CD4-positive, alpha-beta T cell treated with Interleukin-6 at 100 ng/mL for 8 hours (primary cell): ENCODE measurements at places on chromosomes 1 and 21.

GRCh38 chr1:10796029-10796944, at the start of gene CASZ1:
TSS of gene CASZ1 (minus strand) at chr1:10796646. CDS start at chr1:10693889, 102,757 bp downstream.
- no peak for DNase-seq

DNA sequence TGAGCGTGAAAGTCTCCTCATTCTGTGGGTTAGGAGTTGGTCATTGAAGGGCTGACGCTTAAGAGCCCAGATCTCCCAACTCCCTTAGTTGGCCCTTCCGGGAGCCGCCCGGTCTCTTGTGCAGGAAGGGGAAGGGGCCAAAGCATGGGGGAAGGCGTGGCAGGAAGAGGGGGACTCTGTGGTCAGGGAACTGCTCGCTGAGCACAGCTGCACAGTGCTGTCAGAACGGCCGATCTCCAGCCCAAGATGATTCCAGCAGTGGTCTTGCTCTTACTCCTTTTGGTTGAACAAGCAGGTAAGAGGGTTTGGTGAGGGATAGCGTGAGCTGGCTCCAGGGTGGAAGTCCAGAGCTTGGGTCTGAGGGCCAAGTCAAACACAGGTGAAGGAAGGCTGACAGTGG, at the start of gene FCER1G:
Gene FCER1G, plus strand, starts transcription at position 220 of the 400 bp plus-strand sequence. Its CDS starts 27 bp downstream, at position 247.
- no peak for DNase-seq

DNA sequence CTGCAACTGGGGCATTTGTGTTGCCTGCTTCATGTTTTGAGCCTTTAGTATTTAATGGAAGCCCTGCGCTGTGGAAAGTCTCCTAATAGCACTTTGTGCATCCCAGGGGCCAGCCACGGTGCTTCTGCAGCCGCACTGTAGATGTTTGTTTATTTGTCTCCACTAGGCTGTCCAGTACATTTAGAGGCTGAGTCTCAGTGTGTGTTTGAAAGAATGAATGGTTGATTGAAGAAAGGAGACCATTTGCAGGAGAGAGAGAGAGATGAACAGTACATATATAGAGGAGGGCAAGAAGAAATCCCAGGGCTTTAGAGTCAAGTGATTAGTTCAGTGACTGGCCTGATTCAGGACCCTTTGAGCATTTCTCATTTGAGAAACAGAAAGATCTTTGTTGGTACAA, 33.9 kb downstream of the MPZL1 start:
- no peak for DNase-seq

DNA sequence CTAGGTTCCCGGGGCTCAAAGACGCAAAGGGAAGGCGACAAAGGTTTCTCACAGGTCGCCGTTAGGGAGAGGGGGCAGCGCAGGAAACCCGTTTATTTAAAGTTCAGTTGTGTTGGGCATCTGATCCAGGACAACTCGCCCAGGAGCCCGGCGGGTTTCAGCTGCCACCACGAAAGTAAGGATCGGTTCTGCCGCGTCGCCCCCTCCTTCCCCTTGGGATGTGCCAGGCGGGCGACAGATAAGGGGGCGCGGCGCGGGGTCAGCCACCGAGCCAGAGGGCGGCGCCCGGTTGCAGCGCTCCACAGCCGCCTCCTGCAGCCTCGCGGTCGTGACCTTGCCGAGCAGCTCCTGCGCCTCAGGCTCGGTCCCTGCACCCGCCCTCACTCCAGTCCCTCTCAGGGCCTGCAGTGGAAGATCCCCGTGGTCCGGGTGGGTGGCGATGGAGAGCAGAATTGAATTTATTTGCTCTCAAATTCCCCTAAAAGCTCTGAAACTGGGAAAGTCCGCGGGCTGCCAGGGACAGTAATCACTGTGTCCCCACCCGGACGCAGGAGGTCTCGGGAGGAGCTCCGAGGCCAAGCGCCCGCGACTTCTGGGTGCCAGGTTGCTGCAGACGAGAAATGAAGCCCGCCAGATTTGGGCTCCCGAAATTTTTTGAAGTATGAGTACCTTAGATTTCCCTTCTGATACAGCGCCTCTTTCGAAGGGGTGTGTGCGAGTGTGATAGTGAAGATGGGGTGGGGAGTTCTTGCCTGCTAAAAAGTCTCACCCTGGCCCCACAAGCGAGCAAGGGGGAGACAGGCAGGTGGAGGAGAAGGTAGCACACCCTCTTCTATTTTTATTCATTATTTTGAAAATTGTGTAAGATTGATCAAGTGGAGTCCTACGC, 28.4 kb upstream of the NFIA start:
- no peak for DNase-seq

GRCh38 chr1:17128361-17128760, 9.1 kb upstream of the PADI2 start:
- DNase-seq = no peak

DNA sequence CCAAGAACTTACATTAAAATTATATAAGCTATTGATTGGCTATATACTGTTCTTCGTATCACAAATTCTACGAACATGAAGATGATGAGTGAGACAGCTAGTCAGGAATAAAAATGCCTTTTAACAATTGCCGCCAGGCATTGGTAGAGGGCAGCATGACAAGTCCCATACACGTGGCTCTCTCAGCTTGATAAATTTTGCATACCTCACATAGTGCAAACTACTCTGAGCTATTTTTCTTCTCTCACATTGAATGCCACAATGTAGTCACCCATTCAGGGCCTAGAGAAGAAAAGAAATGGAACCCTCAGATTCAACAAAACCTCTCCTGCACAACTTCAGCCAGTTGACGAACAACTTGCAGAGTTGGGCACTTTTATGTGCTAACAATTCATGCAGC, 27.0 kb upstream of the FMO2 start:
- DNase-seq = no peak

GRCh38 chr1:31769720-31770390, 5.7 kb upstream of the ADGRB2 start:
- DNase-seq = no peak

DNA sequence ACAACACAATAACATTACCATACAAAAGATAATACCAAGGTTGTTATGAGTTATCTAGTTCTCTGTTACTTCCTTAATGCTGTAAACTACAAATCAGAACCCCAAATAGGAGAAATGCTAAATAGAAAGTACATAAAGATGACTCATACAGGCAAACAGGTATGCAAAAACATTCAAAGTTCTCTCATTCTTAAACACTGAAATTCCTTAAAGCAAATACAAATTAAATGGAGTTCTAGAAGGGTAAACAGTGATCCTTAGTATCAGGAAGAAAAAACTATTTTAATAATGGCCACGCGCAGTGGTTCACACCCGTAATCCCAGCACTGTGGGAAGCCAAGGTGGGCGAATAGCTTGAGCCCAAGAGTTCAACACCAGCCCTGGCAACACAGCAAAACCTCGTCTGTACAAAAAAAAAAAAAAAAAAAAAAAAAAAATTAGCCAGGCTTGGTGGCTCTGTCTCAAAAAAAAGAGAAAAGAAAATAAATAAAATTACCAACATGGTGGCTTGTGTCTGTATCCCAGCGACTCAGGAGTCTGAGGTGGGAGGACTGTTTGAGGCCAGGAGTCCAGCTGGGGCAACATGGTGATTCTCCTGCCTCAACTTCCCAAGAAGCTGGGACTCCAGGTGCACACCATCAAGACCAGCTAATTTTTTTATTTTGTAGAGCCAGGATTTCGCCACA, 17.5 kb downstream of the FBXO42 start:
- DNase-seq = no peak

DNA sequence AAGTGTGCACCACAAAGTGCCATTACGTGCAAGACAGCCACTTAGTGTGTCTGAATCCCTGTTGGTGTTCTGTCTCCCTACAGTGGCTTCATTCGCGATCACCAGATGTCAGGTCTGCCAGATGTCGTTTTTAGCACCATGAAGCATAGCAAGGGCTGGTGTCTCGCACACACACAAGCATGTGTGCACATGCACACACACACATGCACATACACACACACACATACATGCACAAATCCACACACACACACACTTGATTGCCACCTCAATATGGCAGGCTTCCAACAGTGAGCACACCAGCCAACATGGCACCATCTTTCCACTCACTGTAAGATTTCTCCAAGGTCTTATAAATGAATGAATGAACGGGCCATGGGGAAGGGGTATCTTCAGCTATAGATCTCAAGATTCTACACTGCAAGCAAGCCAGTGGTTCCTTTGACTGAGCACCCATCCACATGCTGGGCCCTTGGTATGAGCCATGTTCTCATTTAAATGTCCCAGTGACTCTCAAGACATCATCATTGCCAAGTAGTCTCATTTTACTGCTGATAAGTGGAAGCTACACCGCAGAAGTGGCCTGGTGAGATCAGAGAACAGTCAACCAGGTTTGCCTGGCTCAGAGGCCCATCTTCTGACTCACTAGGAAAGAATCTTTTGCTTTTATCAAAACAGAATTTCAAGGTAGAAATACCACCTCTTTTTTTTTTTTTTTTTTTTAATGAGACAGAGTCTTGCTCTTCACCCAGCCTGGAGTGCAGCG, 84.9 kb downstream of the SIM2 start:
- DNase-seq = no peak

- DNase-seq = no peak
Observed at GRCh38 chr1:3924825-3925220, 24.8 kb upstream of the C1orf174 start.

GRCh38 chr1:37752583-37753471, 12.1 kb downstream of the EPHA10 start:
- no peak for DNase-seq

- no peak for DNase-seq
Observed at GRCh38 chr21:44258056-44258725, 3.5 kb downstream of the DNMT3L start.
